Osteocyte (in vitro differentiated cells): ENCODE measurements at places on chromosomes 5 and 9.

DNA sequence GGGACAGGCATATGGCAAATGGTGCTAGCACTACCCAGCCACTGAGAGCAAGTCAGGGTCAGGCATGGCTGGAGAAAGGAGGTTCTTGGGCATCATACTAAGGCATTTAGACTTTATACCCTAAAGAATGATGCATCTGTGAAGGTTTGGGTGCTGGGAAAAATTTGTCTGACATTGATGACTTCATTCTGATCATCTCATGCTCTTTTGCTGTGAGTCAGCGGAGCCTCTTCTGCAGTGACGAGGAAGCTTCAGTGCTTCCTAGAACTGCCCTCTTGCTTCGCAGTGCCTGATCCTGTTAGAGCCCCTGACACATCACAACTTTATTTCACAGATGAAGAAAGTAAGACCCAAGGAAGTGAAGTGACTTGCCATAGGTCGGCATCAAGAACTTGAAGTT, 266.6 kb upstream of the GAS1 start:
- no peak for DNase-seq

- no peak for DNase-seq
Observed at GRCh38 chr5:83802686-83803085, 82.0 kb upstream of the HAPLN1 start.

GRCh38 chr5:59393585-59394420, 499.7 kb downstream of the PDE4D start:
- no peak for DNase-seq

DNA sequence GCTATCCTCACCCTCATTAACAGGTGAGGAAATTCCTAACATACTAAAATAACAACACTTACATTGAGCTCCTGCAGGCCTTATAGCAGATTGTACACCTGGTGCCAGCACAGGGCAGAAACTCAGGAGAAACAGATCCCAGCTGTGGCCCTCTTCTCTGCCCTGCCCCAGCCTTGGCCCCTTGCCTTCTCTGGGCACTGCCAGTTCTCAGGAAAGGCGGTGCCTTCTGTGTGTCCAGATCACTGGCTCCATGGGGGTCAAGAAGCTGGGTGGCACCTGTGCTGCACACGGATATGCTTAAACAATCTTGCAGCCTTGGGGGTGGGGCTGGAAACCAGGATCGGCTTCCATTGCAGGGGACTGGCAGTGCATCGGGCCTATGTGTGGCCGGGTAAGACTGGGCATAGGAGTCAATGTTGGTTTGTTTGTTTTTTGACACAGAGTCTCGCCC, 19.3 kb downstream of the KYAT1 start:
- DNase-seq: no peak

- DNase-seq: no peak
Observed at GRCh38 chr5:148421661-148422060, 37.9 kb downstream of the FBXO38 start.

- no peak for DNase-seq
Observed at GRCh38 chr5:154709368-154710305, 45.5 kb upstream of the LARP1 start.

DNA sequence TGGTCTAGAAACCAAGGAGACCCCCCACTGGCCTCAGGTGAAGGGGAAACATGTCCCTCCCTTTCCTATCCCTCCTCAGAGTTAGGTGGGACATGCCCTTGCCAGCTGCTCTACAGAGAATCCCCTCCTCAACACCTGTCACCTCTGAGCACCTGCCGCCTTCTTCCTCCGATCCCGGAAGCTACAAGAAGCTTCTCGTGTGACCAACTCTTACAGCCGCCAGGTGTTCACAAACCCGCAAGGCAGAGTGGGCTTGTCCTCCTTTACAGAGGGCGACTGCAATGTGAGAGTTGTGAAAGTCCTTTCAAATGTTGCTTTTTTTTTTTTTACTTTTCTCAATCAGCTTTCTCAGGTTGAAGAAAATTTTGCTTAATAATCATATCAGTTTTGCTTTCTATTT, 3.7 kb upstream of the ICE1 start:
- no peak for DNase-seq

DNA sequence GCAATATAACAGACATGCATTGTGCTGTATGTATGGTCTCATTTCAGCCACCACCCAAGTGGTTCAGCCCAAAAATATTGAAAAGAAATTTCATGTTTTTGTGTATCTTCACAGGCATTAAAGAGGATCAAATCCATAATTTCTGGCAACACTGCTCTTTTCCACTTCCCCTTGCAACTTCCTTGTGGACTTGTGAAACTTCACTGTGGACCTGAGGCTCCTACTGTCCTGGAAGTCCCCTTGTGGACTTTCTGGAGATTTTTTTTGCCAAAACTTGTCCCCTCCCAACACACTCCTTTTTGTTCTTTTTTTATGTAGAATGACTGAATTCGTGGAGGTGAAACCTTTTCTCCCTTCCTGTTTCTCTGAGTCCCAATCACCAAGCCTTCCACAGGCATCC, 14.3 kb downstream of the OTULINL start:
- DNase-seq: no peak

DNA sequence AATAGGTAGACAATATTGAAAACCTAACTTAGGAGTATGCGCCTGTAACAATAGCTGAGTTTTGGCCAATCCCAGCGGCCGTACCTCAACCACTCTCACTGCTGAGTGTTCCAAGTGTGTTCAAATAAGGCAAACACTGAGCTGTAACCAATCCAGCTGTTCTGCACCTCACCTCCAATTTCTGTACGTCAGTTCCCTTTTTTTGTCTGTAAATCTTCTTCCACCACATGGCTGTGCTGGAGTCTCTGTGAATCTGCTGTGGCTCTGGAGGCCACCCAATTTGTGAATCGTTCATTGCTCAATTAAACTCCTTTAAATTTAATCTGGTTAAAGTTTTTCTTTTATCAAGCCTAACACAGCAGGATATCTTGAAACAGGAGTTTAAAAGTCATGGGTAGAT, 116.3 kb downstream of the SLC28A3 start:
- no peak for DNase-seq

DNA sequence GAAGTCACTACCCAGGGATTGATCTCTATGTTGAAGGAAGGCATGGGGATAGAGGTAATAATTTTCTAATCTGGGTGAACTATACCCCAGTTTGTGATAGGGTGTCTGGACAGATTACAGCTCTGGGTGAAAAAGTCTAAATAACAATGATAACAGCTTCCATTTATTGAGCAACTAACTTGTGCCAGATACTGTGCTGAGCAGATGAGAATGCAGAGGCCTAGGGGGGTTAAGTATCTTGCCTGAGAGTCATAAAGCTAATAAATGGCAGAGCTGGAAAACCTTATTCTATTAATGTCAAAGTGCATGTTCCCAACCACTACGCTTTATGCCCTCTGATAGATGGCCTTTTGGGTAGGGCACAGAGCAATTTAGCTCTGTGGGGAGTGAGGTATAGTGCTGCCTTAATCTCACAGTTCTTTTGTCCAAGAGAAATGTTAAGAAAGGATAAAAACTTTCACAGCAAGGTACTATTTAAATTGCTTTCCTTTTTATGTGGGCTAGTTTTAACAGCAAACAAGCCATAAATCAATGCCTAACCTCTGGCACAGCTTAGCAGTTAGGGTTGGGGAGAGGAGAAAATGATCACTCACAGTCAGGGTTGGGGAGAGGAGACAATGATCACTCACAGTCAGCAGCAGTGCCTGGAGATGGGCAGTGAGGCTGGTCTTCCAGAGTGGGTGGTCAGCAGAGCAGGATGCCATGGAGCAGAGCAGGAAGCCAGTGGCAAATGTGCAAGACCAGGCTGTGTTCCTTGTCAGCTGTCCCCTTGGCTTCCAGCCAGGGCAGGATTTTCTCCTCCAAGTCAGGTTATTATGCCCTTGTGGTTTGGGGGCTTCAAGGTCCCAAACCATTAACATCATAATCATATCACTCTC, 187.0 kb downstream of the CARTPT start:
- no peak for DNase-seq

- no peak for DNase-seq
Observed at GRCh38 chr5:159424123-159424522, 93.8 kb upstream of the IL12B start.

GRCh38 chr5:54295651-54296276, 14.6 kb downstream of the ARL15 start:
- no peak for DNase-seq

- DNase-seq: no peak
Observed at GRCh38 chr9:79917421-79917820, 345.7 kb downstream of the TLE4 start.

- no peak for DNase-seq
Observed at GRCh38 chr5:77409870-77410621, 82.1 kb downstream of the WDR41 start.

DNA sequence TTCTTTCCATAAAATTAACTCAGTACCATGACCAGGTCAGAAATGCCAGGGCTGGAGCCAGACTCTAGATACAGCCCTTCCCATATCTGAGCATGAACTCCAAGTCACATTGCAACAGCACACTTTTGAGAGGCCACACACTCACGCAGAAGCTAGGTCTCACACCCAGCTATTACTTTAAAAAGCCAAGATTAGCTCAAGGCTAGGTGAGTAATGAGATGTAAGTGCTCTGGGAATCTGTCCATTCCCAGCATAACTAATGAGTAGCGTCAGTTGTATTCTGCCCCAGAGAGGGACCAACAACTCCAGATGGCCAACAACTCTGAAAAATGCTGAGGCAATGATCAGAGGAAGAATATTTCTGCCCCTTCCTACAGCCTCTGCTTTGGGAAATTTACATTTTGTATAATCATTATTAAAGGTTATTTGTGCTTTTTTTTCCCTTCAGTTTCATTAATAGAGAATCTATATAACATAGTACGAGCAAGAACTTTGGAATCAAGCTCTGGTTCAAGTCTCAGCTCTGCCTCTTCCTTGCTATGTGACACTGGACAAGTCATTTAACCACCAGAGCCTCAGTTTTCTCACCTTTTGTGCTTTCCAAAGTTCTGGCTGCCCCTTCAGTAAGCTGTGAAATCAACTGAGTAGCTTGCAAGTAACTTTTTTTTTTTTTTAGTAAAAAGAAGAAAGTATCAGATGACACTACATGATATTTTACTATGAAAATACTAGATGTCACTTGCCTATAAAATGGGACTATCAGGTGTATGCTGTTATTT, 118.3 kb downstream of the NR6A1 start:
- DNase-seq: no peak

DNA sequence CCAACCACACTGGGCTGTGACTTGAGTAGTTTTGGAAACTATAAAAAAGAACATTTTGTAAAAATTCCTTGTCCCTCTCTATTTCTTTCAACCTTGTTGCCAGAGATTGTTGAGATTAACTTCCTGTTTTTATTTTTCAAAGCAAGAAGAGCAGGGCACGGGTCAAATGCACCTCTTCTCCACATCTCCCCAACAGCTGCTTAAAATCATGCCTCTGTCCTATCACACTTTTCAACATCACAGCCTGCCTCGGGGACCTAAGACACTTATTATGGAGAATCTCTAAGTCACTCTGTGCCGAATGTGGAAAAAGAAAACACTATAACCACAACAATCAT, 280.3 kb upstream of the TNC start:
- no peak for DNase-seq

- no peak for DNase-seq
Observed at GRCh38 chr5:175655411-175655810, 2.5 kb upstream of the HRH2 start.

DNA sequence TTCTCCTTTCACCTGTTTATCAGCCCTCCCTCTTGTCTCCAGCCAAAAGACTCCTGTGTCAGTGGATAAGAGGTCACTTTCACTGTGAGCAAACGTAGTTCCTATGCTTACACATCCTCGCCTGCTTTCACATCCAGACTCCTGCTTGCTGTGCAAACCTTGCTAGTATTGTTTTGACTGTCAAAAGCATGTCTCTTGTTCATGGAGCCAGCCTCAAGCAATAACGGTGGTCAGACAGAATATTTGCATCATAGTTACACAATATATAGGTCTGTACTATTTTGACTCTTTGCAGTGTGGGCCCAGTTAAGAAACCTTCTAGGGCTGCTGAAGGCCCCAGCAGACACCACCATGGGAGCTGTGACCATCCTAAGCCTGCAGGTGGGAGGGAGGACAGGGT, 420.0 kb downstream of the SEMA5A start:
- no peak for DNase-seq
